ENCODE measurements at places on chromosomes 2 and 18.

GRCh38 chr2:45339253-45339652, 271.8 kb downstream of the SRBD1 start:
- no peak for DNase-seq

DNA sequence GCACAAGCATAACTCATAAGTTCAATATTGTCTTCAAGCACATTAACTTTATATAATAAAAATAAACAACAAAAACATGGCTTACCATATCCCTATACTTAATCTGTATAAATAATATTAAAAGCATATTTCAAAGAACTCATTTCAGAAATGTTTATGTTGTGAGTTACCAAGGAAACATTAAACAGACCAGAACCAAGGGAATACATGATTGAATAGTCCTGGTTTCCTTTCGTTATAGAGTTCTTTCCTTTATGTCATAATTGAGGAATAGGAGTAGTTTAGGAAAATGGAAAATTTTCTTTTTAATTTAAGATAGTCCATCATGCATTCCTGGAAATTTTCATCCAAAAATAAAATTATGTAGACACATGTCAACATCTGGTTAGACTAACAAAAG, 343.0 kb downstream of the ERBB4 start:
- DNase-seq = no peak

DNA sequence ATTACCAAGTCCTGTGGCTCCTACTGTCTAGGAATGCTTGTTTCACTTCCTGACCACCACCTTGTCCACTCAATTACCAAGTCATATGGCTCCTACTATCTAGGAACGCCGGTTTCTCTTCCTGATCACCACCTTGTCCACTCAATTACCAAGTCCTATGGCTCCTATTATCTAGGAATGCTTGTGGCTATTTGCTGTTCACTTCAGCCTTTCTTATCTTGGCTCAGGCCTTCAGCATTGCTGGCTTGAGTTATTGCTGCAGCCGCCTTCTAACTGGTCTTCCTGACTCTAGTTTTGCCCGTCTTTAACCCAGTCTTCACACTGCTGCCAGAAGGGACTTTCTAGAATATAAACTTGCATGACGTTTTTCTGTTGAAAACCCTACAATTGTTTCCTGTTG, 82.5 kb upstream of the GAREM1 start:
- DNase-seq = no peak

DNA sequence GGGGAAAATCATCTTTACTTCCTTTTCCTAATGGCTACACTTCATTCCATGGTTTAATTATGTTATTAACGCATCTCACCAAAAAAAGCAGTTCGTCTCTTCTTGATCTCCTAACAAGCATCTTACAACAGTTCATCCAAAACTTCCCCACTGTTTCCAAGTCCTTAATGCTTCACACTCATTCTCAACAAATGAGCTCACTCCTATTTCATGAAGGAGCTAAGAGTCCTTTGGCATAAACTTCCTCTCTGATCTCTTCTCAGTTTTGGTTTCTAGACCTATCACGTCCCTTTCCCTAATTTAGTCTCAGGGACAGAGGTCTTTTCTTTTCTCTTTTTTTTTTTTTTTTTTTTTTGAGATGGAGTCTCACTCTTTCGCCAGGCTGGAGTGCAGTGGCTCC, 205.9 kb upstream of the SLC39A10 start:
- DNase-seq = no peak

- DNase-seq = no peak
Measured at GRCh38 chr2:97005353-97005752, 19.0 kb upstream of the FAM178B start.

- DNase-seq = no peak
Measured at GRCh38 chr2:7595206-7595605, 678.0 kb downstream of the RNF144A start.
